ENCODE measurements at places on chromosomes 6 and 20.

DNA sequence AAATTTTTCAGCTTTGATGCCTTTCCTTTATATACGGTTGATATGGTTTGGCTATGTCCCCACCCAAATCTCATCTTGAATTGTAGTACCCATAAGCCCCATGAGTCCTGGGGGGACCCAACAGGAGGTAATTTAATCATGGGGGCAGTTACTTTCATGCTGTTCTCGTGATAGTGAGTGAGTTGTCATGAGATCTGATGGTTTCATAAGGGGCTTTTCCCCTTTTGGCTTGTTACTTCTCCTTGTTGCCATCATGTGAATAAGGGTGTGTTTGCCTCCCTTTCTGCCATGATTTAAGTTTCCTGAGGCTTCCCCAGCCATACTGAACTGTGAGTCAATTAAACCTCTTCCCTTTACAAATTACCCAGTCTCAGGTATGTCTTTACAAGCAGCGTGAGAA lies 66.8 kb downstream of the ARHGAP18 start:
- no peak for DNase-seq

DNA sequence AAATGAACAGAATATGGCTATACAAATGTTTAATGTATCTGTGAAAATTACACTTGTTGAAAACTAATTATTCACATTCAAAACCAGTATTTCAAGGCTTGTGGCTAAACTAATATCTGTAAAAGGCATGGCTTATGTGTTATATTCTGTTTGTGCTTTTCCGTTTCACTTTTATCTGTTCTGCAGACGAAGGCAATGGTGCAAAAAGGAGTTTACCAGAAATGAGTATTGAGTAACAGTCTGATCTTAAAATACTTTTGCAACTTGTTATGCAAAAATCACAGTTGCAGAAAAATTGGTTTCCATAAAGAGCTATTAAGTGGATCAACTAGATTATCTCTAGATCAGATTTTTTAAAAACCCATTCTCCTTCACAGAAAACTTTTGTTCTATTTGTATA lies 9.4 kb upstream of the STX11 start:
- no peak for DNase-seq

GRCh38 chr20:33697129-33697528 lies 10.9 kb upstream of the E2F1 start:
- DNase-seq = no peak

- no peak for DNase-seq
Observed at GRCh38 chr20:19730706-19731105, 27.4 kb upstream of the RIN2 start.

DNA sequence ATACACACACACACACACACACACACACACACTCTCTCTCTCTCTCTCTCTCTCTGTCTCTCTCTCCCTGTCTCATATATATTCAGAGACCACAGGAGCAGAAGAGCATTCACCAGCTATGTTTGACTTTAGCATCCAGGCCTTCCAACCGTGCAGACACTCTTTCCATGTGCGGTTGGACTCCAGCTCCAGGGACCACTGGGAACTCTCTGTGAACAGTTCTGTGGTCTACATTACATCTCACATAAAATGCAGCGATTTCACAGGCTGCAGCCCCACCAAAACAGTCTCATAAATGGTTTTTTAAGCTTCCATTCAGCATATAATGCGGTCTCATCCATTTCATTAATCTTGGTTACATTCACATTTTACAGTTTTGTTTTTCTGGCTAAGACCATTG lies 508.4 kb upstream of the SULF2 start:
- DNase-seq = no peak

GRCh38 chr6:34350137-34350933 lies 42.1 kb downstream of the NUDT3 start:
- no peak for DNase-seq

DNA sequence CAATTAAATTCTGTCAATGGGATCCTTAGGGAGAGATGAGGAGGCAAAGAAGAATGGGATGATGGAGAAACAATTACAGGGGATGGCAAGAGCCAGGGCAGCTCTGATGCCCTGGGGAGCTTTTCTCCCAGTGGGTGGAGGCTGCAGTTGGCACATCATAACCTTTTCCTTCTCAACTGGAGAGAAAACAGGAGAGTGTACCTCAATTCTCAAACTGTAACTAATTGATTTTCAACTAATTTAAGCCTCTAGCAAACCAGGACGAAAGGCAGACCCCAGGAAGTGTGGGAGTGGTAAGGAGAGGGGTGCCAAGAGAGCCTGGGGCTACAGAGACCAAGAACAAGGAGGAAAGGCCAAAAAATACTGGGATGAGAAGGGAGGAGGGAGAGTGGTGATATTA lies 5.7 kb downstream of the BMP5 start:
- no peak for DNase-seq

- no peak for DNase-seq
Observed at GRCh38 chr6:90008908-90009501, 114.7 kb downstream of the GJA10 start.
